ENCODE measurements at places on chromosomes 12 and 14.

- peak; percentile 96 for DNase-seq
These were observed at the start of gene ZNF839 for GRCh38 chr14:102319351-102320032. TSS of gene ZNF839 (plus strand) at chr14:102319746. CDS start at chr14:102319766, 20 bp downstream.

- DNase-seq, result no peak
These were observed 155.6 kb downstream of the SLC6A15 start for GRCh38 chr12:84756961-84757360.

- DNase-seq, result no peak
These were observed 65.7 kb downstream of the TTC9 start for GRCh38 chr14:70707138-70708038.

- DNase-seq, result no peak
These were observed 21.4 kb upstream of the CLEC4D start for GRCh38 chr12:8491646-8492530.

DNA sequence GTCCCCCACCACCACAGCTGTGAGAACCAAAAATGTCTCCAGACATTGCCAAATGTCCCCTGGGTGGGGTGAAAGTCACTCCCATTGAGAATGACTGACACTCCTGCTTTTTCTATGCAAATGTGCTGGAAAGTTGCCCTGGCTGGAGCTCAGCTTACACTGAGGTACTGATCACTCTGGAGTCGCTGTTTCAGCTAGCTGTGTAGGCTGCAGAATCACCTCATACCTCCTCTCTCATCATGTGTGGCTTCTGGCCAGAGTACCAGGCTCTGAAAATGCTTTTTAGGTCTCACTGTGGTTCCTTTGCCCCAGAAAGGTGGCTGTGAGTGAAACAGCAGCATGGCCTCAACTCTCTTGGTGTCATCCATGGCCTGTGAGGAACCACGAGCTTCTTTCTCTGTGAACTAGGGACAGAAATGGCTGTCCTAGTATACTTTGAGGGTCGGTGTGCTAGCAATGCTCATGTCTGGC lies 414.4 kb downstream of the DPF3 start:
- DNase-seq, result no peak

DNA sequence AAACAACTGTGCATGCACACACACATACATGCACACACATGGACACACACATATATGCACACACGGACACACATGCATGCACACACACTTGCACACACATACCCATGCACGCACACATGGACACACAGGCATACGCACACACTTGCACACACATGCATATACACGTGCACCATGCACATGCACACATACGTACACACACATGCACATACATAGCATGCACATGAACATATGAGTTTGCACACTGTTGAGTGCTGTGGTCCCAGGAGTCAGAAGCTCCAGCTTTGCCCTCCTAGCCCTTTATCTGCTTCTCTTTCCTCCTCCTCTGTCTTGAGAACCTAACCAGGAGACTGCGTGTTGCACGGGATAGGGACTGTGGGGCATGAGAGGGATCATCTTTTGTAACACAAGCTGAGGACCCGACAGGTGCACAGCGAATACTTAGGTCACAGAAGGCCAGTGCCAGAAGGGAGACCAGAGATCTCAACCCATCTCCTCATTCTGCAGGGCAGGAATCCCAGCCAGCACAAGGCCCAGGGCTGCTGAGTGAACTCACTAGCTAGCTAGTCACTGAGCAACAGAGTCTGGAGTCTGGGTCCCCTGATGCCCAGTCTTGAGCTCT lies 3.5 kb upstream of the LRTM2 start:
- DNase-seq, result no peak

DNA sequence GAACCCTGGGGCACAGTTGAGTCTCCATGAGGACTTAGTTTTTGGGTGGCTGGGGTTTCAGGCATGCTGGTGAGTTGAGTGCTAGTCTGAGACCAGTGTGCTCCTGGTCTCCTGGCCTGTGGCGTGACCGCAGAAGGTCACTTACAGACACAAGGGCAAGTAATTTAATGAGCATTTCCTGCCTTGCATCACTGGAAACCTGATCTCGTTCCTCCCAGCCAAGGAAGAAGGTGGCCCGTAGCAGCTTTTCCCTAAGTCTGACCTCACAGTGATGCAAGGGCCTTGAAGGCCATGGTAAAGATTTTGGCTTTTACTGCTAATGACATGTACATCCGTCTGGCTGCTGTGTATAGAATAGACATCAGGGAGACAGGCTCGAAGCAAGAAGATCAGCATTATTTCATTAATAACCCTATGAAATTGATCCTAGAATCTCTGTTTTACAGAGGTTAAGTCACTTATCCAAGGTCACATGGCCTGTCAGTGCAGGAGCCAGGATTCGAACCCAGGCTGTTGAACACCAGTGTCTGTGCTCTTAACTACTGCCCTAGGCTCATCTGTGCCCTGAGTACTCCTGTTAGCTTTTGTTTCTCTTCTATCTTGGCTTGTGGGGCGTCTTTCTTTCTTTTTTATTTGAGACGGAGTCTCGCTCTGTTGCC lies 4.6 kb downstream of the TMEM120B start:
- DNase-seq, result peak; percentile 30

GRCh38 chr12:46487567-46488131 lies 115.1 kb upstream of the SLC38A2 start:
- no peak for DNase-seq

- DNase-seq, result peak; percentile 67
These were observed 40.9 kb upstream of the VASH1 start for GRCh38 chr14:76720382-76720813.

GRCh38 chr14:90782892-90783291 lies 33.3 kb downstream of the TTC7B start:
- DNase-seq, result no peak
